ENCODE measurements at places on chromosomes 1 and 21. TPM values are rescaled to one million over a fixed set of nuclear protein-coding genes. Genes with fewer than 3 reads are reported as not detected.

- peak; percentile 34 for DNase-seq
These were observed 2.4 kb downstream of the ATP8B2 start for GRCh38 chr1:154327466-154328317.

DNA sequence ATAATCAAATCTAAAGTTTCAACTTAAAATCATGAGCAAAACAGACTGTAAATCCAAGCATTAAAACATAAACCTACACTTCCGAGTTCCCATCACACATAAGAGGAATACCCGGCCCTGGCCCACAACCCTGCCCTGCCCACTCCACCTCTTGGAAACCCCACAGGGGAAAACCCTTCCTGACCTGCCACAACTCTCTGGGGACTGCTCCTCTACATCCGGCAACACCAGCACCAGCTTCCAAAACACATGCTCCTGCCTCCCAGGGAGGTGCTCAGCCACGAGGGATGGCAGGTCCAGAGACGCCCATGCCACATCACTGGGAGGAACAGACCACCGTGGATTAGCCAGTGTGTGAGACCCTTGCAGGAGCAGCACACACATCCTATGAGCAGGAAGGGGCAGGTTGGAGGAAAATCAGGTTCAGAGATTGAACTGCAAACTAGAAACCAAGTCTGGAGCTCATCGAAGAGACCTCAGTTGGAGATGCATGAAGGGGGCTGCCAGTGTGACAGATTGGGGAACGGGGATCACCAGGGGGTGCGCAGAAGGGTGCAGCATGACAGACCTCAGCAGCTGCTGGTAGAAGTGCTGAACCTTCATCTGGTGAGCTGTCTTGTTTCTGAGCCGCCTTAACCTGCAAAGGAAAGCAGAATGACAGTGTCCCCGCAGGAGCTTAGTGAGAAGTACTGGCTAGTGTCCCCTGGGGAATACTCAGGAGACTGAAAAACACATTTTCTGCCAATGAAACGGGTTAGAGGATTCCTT, 25.8 kb upstream of the LSS start:
- DNase-seq = no peak

DNA sequence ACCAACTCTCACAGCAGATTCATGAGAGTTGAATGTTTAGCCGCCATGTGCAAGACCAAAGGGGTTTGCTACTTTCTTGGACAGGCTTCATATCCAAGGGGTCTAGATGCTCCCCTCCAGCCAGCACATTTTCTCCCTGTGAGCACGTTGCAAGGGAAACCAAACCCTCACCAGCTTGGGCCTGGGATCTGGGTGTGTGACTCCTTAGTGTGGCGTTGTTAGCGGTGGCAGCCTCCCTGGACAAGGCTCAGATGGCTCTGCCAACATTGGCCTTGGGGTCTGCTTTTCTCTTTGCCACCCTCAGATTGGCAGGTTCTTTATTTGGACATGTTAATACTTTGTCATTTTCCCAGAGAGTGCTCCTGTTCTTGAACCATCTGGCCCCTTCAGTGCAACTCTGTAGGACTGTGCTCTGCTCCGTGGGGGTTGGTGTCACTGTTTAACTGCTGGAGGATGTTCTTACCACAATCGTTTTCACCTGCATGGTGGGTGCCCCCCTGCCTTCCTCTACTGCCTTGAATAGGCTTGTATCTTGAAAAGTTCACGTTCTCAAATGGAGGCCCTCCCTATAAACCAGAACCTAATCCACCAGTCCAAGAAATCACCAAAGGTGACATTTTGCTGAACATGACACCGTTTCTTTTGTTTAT, 13.4 kb downstream of the ABCG1 start:
- no peak for DNase-seq

DNA sequence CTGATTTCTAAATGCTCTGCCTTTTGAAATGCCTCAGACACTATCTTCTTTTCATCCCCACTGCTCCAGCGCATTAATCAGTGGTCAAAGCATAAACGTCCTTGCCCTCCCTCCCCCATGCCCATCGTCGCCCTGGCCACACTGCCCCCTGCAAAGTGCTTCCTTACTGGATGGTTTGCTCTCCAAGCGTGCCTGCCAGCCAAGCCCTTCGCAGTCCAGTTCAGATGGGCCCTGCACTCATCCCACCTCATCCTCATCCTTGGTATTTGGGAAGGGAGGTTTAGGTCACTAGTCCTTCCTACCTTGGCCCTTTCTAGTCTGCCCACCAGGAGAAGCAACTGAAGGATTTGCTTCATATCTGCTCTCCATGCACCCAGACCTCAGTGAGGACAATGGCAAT, 3.1 kb downstream of the GJA4 start:
- DNase-seq = no peak

The AIRE gene
- not detected for total RNA-seq
